ENCODE measurements at places on chromosomes 3 and 15.

DNA sequence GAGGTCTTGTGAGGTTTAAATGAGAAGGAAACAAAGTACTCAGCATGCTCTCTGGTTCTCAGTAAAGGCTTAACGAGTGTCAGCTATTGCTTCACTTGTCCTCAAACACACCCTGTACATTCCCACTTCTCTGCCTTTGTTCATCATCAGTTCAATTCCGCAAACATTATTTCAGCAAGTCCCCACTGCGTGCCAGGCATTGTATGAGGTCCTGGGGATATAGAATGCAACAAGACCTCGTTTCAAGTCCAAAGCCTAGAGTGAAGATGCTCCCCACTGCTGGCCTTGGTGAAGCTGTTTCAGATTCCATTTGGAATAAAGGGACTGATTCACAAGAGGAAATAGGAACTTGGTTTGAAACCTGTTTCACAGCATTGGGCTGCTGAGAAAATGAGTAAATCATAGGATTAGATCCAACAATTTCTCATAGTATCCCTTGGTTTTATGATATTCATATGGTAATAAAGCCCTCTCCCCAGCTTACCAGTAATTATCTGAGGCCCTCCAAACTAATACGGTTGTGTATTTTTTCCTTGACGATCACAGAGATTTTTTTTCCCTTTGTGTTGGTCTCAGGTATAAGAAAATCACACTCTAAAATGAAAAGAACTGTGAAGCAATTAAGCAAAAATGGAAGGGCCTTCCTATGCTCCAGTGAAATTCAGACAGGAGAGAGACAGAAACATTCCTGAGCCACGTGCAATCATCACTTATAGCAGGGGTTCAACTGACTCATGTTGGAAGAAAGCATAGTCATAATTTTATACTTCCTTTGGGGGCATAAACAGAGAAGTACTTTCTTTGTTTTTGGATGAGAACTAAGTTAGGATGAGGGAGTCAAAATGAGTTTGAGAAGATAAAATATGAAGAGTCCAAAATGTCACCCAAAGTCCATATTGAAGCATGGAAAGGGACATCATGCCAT, 258.6 kb downstream of the RORA start:
- DNase-seq, result no peak

DNA sequence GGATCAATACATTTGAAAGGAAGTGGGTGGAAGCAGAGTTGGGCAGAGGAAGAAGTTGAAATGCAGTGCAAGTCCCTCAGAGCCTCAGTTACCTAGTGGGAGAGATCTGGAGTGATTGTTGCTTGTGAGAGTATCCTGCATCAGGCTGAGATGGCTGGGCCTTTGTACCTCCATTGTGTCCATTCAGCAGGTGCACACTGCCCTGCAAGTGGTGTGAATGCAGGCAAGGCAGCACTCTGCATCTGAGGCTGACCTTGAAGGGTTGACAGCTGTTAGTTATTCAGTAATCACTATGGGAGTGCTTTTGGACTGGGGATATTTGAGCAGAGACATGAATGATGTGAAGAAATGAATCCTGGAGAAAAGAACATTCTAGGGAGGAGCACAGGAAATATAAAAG, 25.2 kb downstream of the ATP6V1A start:
- DNase-seq, result no peak

GRCh38 chr15:77599899-77600298, 32.8 kb downstream of the LINGO1 start:
- no peak for DNase-seq

DNA sequence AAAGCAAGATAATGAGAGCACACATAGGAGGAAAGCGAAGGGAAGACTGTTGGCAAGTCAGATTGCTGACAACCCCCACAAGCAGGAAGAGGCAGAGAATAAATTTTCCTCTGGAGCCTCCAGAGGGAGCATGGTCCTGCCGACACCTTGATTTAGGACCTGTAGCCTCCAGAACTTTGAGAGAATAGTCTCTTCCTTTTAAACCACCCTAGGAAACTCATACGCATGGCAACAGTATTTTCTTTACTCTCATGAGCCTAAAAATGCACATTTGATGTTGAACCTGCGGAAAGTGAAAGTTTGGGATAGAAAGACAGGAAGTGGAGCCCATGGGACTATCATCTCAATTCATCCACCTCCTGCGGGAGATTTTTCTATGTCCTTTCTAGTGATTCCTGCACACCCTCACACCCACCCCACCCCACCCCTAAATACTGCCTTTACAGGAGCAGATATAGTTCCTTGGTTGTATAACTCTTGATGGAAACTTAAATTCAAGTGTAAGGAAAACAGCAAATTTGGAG, 116.7 kb upstream of the LPP start:
- no peak for DNase-seq

DNA sequence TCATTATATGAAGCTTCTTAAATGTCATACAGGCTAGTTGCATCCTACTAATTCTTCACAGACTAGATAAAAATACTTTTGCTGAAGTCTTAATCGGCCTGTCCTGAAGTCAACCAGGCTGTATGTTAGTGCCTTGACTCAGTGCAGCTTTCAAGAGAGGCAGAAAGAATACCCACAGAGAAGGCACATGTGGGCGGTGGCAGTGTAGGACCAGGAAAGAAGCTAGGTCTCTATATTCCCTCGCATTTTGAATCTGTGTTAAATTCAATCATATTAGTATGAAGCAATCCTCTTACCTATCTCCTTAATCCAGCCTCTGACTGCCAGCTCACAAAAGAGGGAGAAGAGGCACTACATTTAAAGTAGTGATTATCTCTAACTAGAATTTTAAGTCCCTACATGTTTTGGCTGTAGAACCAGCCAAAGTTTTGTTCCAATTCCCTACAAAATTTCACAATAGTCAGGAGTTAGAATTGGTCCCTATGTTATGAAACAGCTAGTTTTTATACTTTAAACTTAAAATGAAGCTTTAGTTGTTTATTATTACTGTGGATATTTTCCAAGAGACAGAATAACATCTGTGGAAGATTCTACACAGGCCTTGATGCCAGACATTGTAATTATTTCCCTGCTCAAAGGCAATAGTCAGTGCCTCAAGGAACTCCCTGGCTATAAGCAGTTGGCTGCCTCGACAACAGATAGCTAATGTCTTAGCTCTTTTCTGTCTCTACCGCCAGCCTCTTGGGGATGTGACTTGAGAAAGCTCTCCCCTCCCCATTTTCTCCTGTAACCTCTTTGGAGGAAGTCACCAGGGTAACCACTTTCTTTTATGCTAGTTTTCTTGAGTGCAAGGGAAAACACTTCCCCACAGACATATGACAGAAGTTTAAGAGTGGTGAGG, 31.9 kb downstream of the CRTC3 start:
- no peak for DNase-seq

DNA sequence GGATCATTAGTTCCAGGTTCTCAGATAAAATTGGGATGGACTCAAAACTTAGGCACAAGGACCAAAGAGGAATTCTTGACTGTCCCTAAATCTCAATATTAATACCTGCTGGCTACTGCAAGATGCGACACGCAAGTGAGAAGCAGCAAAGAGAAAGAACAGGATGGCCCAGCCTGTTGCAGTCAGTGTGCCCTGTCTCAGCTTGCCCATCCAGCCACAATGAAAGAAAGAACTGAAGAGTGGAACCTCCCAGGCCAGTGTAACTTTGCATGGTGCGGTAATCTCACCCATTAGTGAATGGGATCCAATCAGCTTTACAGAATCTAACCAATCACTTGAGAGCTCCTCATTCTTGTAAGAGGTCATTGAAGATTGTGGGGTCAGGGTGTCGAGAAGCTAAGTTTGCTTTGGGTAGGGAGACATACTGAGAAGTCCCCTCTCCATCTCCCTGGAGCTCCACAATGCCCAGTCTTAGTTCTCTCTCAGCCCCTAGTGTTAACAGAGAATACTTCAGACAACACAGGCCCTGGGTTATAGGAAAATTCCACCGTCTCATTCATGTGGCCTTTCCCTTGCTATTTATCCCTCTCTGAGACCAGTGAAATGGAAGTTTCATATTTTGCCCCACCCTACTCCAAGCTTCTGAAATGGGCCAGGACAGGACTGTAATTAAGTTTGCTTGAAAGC, 3.2 kb upstream of the SLC9A9 start:
- no peak for DNase-seq

GRCh38 chr3:122468896-122469533, 45.7 kb downstream of the KPNA1 start:
- no peak for DNase-seq

- DNase-seq, result no peak
Measured at GRCh38 chr15:65374334-65374733, 3.5 kb downstream of the IGDCC3 start.

GRCh38 chr3:182509844-182510460, 283.4 kb upstream of the ATP11B start:
- no peak for DNase-seq

DNA sequence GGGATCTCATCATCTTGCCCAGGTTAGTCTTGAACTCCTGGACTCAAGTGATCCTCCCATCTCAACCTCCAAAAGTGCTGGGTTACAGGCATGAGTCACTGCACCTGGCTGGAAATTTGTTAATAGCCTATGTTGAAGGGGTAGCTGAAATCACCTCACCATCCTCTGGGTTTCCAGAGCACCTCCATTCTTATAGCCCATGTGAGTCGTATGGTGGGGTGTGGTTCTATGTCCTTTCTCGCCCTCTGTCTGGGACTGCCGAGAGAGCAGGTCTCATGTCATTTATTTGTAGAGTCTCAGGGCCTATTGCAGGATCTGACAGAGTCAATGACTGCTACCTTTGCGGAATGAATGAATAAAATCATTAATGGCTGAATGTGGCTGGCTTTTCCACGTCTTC, 20.9 kb downstream of the CEMIP start:
- DNase-seq, result no peak

- DNase-seq, result no peak
Measured at GRCh38 chr3:189419038-189419437, 212.2 kb upstream of the TP63 start.

GRCh38 chr3:104564045-104564643, 802.6 kb upstream of the ALCAM start:
- DNase-seq, result no peak

- DNase-seq, result no peak
Measured at GRCh38 chr3:21673393-21673792, 77.6 kb downstream of the ZNF385D start.

GRCh38 chr3:129016720-129017483, 15.8 kb downstream of the EFCC1 start:
- no peak for DNase-seq

- peak; percentile 80 for DNase-seq
Measured at GRCh38 chr15:25092661-25093060, 137.9 kb downstream of the SNRPN start.

Data from astrocyte of the cerebellum (primary cell).